Cardiac fibroblast (primary cell): ENCODE measurements at places on chromosomes 5 and 9.

DNA sequence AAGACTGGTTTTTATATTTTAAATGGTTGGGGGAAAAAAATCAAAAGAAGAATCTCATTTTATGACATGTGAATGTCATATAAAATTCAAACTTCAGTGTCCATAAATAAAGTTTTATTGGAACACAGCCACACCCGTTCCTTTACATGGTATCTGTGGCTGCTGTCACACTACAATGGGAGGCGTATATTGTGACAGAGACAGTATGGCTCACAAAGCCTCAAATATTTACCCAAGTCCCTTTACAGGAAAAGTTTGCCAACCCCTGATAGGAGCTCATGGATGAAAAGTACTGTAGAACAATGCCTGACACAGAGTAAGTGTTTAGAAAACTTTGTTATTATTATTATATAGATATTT lies 5.2 kb upstream of the DUSP1 start:
- DNase-seq: no peak

GRCh38 chr5:154511984-154512383 lies 34.0 kb upstream of the HAND1 start:
- DNase-seq: no peak

- DNase-seq: no peak
These were observed 3.4 kb downstream of the NOTCH1 start for GRCh38 chr9:136542241-136543040.

- no peak for DNase-seq
These were observed 477.1 kb downstream of the SPATA31A7 start for GRCh38 chr9:61666849-61667371.

DNA sequence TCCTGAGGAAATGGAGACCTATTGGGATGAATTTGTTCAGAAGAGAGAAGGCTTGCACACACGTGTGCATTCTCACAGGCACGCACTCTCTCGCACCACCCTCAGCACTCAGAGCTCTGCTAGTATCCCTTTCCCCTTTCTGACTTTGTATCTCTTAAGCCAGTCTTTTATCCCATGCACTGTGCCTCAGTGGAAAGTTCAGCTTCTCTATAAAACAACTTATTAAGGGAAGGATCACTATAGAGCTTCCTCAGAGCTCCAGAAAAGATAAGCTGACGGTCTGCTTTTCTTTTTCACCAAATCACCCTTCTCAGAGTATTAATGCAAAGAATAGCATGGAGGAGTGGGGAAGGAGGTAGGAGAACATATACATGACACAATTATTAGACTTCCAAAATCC lies 207.8 kb downstream of the ENC1 start:
- DNase-seq: no peak

GRCh38 chr5:131223751-131224386 lies 40.0 kb upstream of the CDC42SE2 start:
- no peak for DNase-seq

DNA sequence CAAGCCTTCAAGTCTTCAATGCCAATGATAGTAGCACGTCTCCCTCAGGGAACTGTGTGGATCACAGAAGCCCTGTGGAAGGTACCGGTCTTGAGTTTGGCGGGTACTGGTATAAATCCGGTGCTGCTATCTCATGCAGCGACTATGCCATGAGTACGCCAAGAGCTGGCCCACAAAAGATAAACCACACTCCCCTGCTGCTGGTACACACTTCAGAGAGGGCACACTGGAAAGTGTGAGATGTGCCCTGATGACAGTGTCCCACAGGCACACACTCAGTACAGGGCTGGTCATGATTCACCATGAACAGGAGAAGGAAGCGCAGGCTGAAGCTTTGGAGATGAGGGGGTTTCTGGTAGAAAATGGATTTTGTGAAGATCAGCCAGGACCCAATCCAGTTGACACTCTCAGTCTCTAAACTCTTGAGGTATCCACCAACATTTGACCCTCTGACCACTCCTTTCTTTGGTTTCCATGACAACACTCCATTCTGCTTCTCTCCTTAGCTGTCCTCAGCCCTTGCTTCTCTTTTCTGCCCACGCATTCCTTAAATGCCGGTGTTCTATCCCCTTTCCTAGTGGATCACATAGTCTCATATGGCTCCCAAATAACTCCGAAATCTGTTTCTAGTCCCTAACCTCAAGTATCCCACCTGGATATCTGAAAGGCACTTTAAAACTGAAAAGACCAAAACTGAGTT lies 5.1 kb downstream of the AMACR start:
- DNase-seq: peak; percentile 67
